Trophoblast cell (in vitro differentiated cells and primary cell): ENCODE measurements at places on chromosomes 1 and 21.

GRCh38 chr1:24986372-24986965 is 56.4 kb upstream of the RUNX3 start:
- DNase-seq = no peak

DNA sequence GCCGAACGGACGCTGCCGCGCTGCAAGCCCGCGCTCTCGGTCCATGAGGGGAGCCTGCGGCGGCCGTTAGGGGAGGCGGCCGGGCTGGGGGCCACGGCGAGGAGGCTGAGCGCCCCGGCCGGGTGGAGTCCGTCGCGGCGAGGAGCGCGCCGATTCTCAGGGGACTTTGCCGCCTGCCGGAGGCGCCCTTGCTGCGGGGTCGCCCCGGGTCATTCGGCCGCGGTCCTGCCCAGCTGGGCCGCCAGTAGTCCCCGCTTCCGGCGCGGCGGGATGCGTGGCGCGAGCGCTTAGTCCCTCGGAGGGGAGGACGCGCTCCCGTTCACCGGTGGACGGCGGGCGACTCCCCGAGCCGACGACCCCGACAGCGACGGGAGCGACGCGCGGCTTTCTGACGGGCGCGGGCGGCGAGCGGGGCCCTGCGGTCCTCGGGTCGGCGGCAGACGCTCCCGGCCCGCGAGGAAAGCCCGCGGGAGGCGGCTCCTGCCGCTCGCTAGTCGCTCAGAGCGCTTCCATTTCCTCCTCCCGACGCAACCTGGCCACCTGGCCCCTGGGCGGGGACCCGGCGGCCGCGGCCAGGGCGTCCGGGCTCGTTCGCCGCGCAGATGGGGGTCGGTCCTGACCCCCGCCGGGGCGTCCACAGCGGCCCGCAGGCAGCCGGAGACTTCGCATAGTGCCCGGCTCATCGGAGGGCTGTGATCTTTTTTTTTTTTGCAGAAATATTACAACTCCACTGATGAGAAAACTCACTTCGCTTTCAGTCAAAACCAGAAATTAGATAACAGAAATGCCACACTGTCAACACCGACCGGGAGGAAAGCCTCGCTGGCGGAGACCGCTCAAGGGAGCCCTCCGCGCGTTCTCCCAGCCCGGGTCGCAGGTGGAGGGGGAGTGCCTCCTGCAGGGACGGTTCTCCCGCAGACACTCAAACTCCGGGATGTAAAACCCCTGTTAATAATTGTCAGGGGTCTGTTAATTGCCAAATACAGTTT is 641 bp upstream of the ZBTB21 start:
- DNase-seq = peak; percentile 67

DNA sequence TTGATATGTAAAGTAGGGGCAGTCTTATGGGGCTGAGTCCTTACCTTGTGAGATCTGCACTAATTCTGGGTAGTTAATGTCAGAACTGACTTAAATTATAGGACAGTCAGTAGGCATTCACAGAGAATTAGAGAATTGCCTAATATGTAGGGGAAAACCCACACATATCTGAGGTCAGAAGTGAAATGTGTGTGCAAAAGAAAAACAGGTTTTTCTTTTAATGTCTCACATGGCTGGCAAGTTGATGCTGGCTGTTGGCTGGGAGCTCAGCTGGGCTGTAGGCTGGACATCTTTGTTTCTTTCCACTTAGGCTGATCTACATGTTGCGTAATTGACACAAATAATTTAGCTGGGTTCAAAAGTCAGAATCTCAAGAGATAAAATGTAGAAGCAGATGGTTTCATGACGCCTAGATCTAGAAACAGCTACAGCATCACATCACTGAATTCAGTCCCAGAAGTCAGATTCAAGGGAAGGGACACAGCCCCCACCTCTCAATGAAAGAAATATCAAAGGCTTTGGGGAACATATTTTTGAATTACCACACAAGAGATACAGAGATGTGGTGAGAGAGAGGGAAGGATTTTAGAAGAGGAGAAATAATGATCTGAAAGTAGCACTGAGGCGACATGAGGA is 98.9 kb downstream of the TNFSF18 start:
- peak; percentile 88 for DNase-seq

GRCh38 chr1:167246971-167247370 is 26.3 kb downstream of the POU2F1 start:
- DNase-seq = no peak

GRCh38 chr21:31744182-31744800 is 12.4 kb upstream of the SCAF4 start:
- no peak for DNase-seq

GRCh38 chr1:235018720-235019444 is 109.8 kb downstream of the TOMM20 start:
- no peak for DNase-seq

DNA sequence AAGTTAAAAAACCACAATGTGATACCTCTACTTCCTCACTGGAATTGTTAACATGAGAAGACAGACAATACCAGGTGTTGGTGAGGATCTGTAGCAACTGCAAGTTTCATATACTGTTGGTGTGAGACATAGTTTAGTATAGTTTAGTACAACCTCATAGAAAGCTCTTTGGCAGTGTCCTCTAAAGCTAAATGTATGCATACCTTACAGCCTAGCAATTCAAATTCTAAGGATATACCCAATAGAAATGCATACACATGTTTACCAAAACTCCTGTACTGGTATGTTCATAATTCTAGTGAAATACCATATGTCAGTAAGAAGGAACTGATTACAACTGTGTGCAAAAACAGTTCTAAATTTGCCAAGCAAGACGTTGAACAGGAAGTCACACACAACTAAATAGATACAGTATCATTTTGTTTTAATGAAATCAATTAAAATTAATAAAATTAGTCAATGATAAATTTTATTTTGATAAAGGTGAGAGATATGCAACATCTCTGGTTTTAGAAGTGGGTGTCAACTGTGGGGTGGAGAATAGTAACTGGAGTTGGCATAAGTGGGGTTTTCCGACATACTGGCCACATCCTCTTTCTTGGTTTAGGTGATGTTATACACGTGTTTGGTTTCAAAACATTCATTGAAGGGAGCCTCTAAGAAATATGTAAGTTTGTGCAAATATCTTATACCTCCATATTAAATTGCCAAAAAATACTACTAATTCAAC is 450.7 kb downstream of the PTPRC start:
- no peak for DNase-seq

- DNase-seq = no peak
Measured at GRCh38 chr1:154749078-154749760, 120.9 kb downstream of the KCNN3 start.

- no peak for DNase-seq
Measured at GRCh38 chr1:4124631-4125145, 224.6 kb upstream of the C1orf174 start.
